A549 (cell line): ENCODE measurements at places on chromosomes 6 and 20.

DNA sequence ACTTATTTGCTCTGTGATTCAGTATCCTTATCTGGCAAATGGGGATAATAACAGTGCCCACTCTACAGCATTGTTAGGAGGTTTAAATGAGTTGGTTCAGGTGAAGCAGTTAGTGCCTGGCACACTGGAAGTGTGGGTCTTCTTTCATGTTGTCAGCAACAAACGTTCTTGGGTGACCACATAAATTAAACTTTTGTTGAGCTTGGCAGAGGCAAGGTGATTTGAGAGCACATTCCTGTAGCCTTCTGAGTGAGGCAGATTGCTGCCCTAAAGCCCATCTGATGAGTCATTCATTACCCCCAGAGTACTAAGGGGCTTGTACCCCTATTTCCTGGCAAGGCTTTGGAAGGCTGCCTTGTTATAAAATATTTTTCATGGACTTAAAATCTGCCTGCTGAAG, 25.8 kb downstream of the SEC23B start:
- no peak for DNase-seq

DNA sequence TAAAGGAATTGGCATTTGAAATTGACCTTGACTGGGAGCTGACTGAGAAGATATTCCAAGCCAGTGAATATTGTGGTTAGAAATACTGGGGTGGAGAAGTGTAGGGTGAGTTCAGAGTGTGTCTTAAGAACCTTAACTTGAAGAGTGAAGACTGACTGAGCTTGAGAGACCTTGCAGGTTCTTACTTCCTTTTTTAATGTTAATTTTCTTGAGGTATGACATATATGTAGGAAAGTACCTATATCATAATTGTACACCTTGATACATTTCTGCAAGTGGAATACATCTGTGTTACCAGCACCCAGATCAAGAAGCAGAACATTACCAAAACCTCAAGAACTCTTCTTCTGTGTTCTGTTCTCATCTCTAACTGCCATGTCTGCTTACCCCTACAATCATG, 11.0 kb downstream of the DHX35 start:
- DNase-seq: no peak

- no peak for DNase-seq
These were observed 38.8 kb downstream of the BMP2 start for GRCh38 chr20:6806275-6806674.

- DNase-seq: no peak
These were observed 266.4 kb downstream of the PLCB1 start for GRCh38 chr20:8398263-8399051.

DNA sequence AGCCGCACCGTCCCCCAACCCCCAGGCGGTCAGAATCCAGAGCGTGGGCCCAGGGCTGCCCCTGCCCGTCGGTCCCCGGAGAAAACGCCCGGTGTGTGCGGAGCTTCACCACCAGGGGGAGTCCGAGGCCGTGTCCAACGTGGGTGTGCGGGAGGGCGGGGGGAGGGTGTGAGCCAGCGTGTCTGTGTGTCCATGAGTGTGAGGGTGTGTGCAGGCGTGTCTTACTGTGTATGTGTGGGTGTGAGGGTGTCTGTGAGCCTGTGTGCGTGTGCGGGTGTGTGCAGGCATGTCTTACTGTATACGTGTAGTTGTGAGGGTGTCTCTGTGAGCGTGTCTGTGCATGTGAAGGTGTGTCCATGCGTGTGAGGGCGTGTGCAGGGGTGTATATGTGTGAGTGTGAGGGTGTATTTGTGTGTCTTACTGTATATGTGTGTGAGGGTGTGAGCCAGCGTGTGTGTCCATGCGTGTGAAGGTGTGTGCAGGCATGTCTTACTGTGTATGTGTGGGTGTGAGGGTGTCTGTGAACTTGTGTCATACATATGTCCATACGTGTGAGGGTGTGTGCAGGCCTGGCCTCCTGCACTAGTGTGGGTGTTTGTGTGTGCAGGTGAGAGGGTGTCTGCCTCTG, 24.6 kb upstream of the GATA5 start:
- DNase-seq: peak; percentile 80

DNA sequence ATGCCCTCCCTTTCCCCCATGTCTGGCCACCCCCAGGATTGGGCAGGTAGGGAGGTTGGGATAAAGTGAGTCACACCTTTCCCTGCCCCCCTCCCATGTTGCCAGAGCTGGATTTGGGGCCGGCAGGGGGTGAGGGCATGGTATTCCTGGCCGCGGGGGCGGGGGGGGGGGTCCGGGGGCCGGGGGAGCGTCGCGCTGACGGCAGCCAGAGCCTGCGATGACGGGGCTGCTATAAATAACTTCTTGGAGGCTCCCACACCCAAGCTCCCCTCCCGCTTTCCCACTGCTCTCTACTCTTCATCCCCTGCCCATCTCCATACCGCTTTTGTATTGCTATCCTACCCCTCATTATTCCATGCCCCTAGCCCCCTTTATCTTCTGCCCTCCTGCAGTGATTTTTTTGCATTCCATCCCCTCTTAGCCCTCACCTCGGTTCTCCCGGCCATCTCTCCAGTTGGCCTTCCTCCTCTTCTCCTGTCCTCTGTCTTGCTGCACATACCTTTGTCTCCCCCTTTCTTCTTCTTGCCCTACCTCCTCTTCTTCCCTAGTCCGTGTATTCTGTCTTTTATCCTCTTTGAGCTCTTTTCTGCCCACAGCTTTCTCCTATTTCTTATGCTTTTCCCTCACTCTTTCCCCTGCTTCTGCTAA, 13.8 kb downstream of the SYNGAP1 start:
- DNase-seq: no peak

DNA sequence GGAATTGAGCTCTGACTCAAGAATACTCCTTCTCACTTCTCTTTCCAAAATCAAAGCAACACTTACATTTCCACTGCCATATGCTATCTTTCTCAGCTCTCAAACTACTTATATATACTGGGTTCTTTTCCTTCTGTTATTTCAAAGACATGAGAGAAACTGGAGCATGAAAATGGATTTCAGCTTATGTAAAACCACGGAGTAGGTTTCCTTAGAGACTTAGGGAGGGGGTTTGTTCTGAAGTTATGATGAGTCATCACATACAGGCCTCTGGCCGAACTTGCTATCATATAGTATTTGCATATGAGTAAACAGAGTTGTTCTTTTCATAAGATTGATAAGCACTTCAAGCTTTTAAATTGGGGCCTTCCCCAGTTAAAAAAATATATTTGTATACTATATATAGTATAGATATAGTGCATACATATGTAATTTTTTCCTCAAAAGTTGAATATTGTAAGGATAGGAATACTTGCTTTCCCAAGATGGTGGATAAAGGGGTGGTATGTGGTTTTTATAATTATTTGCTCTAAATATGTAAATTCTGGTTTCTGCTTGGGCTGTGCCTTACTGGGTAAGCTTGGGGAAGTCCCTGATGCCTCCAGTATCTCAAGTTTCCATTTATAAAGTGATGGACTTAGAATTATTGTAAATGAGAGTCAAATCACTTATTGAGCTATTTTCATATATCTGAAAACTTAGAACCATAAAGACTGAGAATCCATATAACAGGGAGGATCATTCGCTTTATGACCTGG, 273.9 kb downstream of the RFPL4B start:
- no peak for DNase-seq

DNA sequence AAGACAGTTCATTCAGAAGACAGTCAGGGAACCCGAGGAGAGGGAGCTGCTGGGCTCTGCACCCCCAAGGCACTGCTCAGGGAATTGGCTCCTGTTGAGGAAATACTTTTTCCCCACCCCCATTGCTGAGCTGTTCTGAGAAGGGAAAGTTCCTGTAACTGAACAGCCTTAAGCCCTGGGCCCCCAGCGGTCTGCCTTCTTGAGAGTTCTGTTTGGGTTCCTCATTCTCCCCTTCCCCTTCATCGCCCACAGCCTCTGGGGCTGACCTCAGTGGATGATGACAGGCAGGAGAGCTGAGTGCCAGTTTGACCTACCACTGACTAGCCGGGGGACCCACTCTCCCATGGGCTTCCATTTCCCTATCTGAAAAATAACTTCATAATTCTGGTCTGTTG, 10.7 kb downstream of the HCK start:
- DNase-seq: no peak

DNA sequence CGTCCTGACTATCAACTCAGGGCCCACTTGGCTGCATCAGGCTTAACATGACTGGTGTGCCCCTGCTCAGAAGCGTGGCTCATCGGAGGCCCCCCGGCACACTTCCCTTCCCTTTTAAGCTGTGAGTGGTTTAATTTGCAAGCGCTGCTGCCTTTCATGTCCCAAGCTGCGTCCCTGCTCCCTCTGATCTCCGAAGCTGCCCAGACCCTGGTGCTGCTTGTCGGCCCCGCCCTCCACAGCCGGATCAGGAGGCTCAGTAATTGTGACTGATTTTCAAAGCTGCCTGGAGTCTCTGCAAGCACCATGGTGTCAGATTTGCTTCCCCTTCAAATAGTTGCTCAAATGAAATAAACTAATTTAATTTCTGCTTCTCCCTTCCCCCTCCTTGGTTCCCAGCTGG, 71.1 kb downstream of the CDH22 start:
- no peak for DNase-seq

DNA sequence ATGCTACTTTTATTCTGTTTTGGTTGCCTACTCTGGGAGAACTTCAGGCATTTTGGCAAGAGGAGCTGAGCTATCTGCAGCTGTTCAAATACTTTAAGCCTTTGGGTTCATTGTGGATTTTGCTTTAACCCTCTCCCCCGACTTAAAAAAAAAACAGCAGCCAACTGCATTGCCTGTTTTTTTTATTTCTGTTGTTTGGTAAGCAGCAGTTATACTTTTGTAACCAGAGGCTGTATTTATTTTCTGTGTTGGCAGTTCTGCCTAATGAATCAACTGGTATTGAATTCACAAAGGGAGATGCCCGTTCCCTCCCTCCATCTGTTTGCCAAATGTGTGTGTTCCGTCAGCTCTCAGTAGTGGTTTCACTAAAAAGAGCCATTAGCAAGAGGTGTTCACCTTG, 484.0 kb downstream of the UTRN start:
- no peak for DNase-seq
